NCI-H1092 treated with DMSO at 0.1 percent for 48 hours (cell line): ENCODE measurements at places on chromosomes 16 and 17.

DNA sequence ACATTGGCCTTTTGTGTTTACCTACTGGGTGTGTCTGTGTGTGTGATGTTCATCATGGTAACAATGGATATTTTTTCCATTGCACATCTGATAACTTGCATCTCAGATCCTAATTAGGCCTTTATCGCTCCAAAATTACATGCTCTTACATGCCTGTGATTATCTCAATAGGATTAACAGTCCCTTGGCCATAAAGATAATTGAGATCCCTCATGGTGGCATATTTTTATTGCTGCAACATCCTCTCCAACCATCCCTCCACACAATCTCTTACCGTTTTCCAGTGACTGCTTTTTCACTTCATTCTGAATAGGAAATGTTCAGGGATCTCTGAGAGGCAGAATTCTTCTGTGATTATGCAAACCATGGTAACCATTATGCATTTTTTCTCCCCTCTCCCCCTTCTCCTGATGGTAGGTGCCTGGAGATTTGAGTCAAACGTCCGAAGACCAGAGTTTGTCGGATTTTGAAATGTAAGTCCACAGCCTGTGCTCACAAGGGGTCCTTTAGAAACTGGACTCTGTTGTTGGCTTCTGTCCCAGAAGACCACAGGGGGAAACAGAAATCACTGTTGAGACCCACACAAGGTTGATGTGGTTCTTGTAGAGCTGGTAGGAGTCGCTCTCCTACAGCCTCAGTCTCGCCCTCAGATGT lies 405.5 kb downstream of the CPPED1 start:
- DNase-seq: no peak

GRCh38 chr16:83356266-83356665 lies 451.5 kb upstream of the HSBP1 start:
- peak; percentile 69 for DNase-seq

GRCh38 chr16:85735225-85735635 lies 15.7 kb downstream of the C16orf74 start:
- no peak for DNase-seq

DNA sequence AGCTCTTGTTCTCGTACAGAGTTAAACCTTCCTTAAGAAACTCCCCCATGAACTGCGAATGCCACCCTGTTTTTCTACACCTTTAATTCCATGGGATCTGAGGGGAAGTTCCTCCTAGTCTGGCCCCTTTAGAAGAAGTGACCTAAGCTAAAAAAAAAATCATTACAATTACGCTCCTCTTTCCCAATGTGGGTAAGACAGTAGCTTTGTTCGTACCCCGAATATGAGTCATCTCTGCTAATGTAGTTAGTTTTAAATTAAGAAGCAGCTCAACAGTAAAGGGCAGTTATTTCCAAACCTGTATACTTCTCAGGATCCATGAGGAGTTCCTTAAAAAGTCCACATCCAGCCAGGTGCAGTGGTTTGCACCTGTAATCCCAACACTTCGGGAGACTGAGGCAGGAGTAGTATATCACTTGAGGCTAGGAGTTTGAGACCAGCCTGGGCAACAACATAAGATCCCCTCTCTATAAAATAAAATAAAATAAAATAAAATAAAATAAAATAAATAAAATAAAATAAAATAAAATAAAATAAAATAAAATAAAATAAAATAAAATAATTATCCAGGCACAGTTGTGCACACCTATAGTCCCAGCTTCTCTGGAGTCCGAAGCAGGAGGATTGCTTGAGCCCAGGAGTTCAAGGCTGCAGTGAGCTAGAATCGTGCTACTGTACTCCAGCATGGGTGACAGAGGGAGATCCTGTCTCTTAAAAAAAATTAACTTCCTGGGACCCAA lies 26.1 kb downstream of the RCVRN start:
- no peak for DNase-seq

DNA sequence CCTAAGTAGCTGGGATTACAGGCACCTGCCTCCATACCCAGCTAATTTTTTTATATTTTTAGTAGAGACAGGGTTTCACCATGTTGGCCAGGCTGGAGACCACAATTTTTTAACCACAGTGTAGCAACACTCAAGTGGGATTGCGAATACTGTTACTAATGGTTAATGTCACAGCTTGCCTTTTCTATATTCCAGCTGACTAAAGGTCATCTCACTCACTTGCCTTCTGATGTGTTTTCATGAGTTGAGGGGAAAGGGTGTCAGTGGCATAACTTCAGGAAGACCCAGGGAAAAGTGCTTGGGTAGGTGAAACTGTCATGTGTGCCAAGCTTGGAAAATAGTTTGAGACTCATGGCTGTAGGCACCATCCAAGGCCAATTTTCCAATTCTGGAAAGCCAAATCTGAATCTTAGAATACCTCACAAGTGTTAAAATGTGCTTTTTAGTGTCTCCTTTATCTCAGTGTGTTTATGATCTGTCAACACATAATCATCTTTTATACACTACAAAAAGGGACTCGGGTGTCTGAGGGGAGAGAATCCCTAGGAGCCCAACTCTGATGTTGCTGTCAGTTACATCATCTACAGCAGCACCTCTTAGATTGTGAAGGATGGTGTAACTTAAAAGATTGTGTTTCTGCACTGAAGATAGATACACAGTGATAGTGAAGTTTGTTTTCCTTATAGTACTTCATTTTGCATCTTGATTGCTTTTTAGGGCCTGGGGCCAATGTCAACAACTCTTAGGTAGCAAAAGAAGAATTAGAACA lies 27.1 kb downstream of the OGFOD1 start:
- no peak for DNase-seq

- peak; percentile 58 for DNase-seq
Measured at GRCh38 chr17:67993998-67994361, 2.3 kb downstream of the C17orf58 start.
